Endothelial cell of umbilical vein (primary cell): ENCODE measurements at places on chromosomes 5 and 9. TPM values are rescaled to one million over a fixed set of nuclear protein-coding genes. Genes with fewer than 3 reads are reported as not detected.

Gene RASA1
- total RNA-seq, result 42.0 and 42.7 TPM in 2 replicates

Gene F2RL1
- total RNA-seq, result 21.9 and 42.6 TPM in 2 replicates

Gene CDX1
- total RNA-seq, result not detected in 2 replicates

Gene KCNT1
- not detected in 2 replicates for total RNA-seq

Gene ZNF608
- total RNA-seq, result 29.8 and 33.6 TPM in 2 replicates

Gene CCL27
- not detected in 2 replicates for total RNA-seq

Gene NR5A1
- total RNA-seq, result not detected in 2 replicates

Gene SLC1A1
- 6.5 and 8.3 TPM in 2 replicates for total RNA-seq

Gene WDR31
- 0.62 and 1.00 TPM in 2 replicates for total RNA-seq

Gene GMCL2
- not detected in 2 replicates for total RNA-seq

Gene MAP1B
- total RNA-seq, result 262 and 263 TPM in 2 replicates
